ENCODE measurements at places on chromosomes 2 and 18.
A peak's percentile ranks its signal among the peaks of the same experiment; 100 is the strongest.

DNA sequence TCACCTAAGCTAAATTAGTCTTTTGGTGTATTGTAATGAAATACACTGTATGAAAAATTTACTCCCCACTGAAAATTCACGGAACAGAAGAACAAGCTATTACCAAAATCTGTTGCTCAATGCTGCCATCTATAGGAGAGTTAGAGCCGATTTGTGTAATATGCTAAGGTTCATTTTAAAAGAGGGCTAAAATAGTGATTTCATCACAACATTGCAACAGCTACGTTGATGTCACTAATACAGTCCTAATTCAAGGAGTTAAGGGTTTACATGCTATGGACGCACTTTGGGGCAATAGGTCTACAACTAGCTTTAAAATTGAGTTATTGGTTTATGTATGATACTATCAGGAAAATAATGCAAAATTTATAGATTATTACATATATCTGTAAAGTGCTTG is 3.0 kb upstream of the IRS1 start:
- peaks cover 27% of the 10 kb centered on the region for H3K4me1 ChIP-seq
- H3K36me3 ChIP-seq: no peaks in the 10 kb centered on the region
- DNase-seq: no peak
- H3K27me3 ChIP-seq: no peaks in the 10 kb centered on the region
- H3K4me3 ChIP-seq: no peak overlapping the region

DNA sequence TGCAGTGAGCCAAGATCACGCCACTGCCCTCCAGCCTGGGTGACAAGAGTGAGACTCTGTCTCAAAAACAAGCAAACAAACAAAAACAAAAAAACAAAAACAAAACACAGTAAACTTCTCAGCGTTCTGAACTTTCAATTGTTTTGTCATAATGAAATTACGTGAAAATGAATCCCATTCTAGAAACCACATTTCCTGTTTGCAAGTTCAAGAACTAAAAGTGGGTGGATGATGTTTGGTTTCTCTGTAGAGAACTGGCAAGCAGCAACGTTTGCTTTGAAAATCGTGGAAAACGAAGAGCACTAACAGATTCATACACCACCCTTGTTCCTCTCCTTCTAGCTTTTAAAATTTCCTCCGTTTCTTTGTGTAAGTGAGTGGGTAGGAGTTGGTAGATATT is 226.1 kb upstream of the LYPD1 start:
- DNase-seq: no peak
- H3K27me3 ChIP-seq: no peaks in the 10 kb centered on the region
- H3K36me3 ChIP-seq: no peaks in the 10 kb centered on the region
- H3K4me3 ChIP-seq: no peak overlapping the region
- no peak overlapping the region for H3K27ac ChIP-seq

GRCh38 chr2:134120406-134120732 is 133.5 kb upstream of the MGAT5 start:
- H3K4me3 ChIP-seq: peak overlapping the region; percentile 82
- peak overlapping the region; percentile 94 for H3K27ac ChIP-seq
- H3K36me3 ChIP-seq: no peaks in the 10 kb centered on the region

GRCh38 chr2:22701561-22702160 is 683.3 kb upstream of the KLHL29 start:
- H3K36me3 ChIP-seq: no peaks in the 10 kb centered on the region
- no peaks in the 10 kb centered on the region for H3K27me3 ChIP-seq
- no peak overlapping the region for H3K4me3 ChIP-seq
- H3K4me1 ChIP-seq: no peaks in the 10 kb centered on the region
- DNase-seq: no peak

Data from sigmoid colon (tissue), 7 donors.